Non-pigmented ciliary epithelial cell (primary cell): ENCODE measurements at places on chromosomes 7 and 10.

DNA sequence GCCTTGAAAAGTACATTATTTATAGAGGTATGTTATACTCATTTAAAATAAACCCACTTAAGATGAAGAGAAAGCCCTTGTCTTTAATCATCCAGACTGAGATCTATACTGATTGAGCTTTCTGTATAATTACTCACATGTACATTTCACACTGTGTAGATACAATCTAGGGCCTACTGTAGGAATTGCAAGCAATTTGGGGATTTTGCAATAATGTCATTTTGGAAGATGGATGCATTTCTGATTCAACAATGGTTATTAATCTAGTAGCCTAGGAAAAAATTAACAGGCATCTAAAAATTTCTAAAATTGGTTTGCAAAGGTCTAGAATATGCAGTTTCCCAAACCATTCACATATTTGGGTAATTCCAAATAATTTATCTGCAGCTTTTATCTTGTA is 132.2 kb downstream of the PDE1C start:
- DNase-seq = no peak

GRCh38 chr7:119684763-119685162 is 588.2 kb upstream of the KCND2 start:
- no peak for DNase-seq

DNA sequence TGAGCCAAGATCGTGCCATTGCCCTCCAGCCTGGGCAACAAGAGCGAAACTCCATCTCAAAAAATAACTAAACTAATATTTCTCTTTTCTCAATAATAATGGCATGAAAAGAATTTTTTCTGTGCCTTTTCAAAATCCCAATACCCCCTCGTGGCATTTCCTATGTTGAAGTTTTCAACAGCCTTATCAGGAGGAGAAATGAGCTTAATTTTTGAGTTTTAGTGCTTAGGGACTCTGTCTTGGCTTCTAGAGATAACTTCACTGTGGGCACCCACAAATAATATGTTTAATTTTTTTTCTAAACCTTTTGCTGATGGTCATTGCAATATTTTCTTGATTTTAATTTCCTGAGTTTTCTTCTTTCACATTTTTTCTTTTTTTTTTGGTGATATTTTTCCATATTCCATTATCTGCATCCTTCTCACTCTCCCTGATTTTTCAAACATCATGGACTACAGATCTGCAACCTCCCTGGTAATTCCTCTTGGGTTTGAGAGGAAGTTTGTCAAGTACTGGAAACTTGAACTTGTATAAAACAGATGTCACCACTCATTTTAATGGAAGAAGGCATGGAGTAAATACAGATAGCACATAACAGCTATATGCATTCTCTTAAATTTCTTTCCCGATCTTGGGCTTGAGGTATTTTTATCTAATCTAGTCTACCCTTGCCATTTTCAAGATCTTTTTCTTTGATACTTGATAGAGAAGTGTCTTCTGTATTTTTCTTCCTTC is 84.0 kb downstream of the KAT6B start:
- no peak for DNase-seq

DNA sequence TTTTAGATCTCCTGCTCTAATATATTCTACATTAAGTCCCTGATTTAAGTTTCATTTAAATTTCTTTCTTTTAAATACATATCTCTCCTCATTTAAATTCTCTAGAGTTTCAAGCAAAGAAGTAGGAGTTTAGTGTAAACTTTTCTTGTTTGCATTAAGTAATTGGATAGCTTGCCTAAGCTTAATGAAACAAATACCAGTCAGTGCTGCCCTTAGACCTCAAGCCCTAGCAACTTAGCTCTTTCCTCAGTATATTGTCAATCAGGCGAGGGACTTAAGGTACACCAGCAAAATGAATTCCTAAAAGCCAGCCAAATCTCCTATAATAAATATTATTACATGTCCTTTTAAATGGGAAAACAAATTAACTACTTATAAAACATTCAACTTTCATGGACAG is 101.5 kb downstream of the CHCHD3 start:
- DNase-seq = no peak

DNA sequence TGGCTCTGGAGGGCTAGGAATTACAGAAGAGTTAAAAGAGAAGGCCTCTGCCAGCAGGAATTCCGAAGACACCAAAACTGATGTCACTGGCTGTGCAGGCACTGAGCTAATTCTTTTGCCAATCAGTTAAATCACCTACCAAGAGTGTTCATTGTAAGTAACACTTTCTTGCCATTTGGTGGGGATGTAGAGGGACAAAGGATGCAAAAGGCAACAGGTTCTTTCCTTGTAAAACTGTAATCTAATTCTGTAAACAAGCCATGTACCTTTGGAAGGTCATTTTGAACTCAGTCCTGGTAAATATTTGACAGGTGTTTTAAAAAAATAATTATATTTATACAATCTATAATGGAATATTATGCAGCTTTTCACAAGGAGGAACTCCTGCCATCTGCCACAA is 438.4 kb downstream of the AUTS2 start:
- DNase-seq = no peak
